Dermis blood vessel endothelial cell (primary cell): ENCODE measurements at places on chromosomes 3 and 15. TPM values are rescaled to one million over a fixed set of nuclear protein-coding genes. Genes with fewer than 3 reads are reported as not detected.

GRCh38 chr15:82012908-82013307, 32.9 kb downstream of the MEX3B start:
- no peak for DNase-seq

DNA sequence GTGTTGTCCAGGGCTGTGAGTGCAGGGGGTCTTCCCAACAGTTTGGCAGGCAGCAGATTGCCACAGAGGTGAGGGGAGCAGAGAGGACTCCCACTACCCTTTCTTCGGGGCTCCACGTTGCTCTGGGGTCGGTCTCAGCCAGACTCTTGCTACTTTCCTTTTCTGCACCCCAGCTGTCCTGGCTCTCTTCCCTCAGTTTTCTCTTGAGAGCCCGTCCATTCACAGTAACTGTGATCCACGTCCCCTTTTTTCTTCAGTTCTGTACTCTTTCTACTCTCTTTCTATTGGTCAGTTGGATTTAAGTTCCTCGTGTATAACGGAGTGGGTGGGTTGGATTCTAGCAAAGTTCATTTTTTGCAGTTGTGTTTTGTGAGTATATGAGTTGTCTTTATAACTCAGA, 105.8 kb downstream of the UNC13C start:
- no peak for DNase-seq

DNA sequence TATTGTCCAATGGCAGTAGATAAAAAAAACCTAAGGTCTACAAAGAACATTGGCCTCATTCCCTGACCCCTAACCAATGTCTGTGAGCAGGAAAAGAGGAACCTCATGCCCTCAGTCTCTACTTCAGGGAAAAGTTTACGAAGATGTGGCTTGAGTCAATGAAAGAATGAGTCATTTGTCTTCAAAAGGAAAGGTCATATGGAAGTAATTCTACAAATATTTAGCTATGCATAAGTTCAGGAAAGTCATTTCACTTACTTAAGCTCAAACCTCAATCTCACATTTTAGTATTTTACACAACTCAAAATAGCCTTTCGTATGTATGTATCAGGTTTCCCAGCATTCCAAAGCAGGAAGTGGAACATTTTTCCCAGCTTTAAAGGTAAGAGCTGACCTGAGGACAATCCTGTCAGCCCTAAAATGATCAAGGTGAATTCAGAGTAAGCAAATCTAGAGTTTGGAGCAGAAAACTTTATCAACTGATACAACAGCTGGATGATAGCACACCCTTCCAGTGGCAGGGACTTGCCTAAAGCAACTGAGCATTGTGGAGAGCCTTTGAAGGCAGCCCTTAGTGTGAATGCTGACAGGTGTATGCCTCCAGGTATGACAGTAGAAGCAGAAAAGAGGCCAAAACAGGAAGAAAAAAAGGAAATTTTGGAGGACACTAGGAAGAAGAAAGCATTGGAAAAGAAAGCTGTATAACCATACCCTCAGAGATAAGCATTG, 53.9 kb upstream of the ACKR4 start:
- peak; percentile 65 for DNase-seq

- DNase-seq: peak; percentile 93
These were observed 141.0 kb downstream of the LPP start for GRCh38 chr3:188294823-188295487.

GRCh38 chr3:122969585-122970469, 57.7 kb downstream of the SEMA5B start:
- no peak for DNase-seq

GRCh38 chr15:33322091-33322490, 11.3 kb downstream of the RYR3 start:
- no peak for DNase-seq

DNA sequence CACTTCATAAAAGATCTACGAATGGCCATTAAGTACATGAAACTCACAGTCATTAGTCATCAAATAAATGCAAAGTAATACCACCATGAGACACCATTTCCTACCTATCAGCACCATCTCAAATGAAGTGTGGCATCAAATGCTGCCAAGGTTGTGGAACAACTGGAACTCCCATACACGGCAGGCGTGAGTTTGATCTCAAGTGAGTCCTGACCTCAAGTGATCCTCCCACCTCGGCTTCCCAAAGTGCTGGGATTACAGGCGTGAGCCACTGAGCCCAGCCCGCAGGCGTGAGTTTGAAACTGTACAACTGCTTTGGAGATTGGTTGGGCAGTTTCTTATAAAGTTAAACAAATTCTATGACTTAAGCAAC, 28.8 kb upstream of the HDAC11 start:
- no peak for DNase-seq

- no peak for DNase-seq
These were observed 55.7 kb upstream of the ACP3 start for GRCh38 chr3:132261506-132261905.

GRCh38 chr3:12384451-12385233, 95.8 kb downstream of the PPARG start:
- DNase-seq: no peak

TRIM71 gene
- total RNA-seq: not detected in 2 replicates

C3orf20 gene
- not detected in 2 replicates for total RNA-seq

FBXO40 gene
- not detected in 2 replicates for total RNA-seq
